Myocyte (in vitro differentiated cells): ENCODE measurements at places on chromosomes 1 and 21.

DNA sequence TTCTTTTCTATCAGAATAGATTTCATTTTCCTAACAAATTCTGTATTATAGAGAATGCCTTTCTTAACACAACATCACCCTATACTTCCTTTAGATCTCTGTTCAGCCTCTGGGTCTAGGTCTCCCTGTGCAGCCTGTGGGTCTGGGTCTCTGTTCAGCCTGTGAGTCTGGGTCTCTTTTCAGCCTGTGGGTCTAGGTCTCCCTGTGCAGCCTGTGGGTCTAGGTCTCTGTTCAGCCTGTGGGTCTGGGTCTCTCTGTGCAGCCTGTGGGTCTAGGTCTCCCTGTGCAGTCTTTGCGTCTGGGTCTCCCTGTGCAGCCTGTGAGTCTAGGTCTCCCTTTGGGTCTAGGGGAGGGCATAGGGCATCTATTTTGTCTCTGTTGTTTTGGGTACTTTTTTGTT is 59.6 kb upstream of the DIP2A start:
- DNase-seq: no peak

DNA sequence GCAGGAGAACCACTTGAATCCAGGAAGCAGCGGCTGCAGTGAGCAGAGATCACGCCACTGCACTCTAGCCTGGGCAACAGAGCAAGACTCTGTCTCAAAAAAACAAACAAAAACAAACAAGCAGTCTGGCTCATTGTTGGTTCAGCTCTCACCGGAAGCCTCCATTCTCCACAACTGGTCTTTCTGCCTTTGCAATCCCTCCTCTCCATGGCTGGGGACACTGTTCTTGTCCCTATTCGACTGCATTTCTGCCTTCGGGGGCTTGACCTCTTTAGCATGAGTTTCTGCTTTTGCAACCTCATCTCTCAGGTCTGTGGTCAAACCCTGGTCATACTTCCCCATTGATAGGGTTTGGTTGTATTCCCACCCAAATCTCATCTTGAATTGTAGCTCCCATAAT is 216.3 kb upstream of the NR5A2 start:
- no peak for DNase-seq

DNA sequence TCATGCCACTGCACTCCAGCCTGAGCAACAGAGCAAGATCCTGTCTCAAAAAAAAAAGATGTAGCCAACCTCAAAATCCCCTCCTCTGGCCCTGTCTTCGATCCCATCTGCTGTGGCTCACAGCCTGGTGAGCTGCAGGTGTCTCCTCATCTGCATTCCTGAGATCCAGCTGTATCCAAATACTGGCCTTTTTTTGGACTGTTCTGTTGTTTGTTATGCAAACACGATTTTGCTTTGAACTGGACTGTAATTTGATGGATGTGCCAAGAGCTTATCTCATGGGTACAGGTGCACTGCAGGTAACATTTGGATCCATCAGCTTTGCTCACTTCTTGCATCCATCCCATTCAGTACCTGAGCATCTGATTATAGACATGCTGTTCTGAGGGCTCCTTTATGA is 14.1 kb upstream of the FAM43B start:
- DNase-seq: no peak

- DNase-seq: no peak
Measured at GRCh38 chr1:163072658-163073057, 3.5 kb downstream of the RGS4 start.

GRCh38 chr1:77283701-77284425 is 2.0 kb downstream of the AK5 start:
- no peak for DNase-seq

DNA sequence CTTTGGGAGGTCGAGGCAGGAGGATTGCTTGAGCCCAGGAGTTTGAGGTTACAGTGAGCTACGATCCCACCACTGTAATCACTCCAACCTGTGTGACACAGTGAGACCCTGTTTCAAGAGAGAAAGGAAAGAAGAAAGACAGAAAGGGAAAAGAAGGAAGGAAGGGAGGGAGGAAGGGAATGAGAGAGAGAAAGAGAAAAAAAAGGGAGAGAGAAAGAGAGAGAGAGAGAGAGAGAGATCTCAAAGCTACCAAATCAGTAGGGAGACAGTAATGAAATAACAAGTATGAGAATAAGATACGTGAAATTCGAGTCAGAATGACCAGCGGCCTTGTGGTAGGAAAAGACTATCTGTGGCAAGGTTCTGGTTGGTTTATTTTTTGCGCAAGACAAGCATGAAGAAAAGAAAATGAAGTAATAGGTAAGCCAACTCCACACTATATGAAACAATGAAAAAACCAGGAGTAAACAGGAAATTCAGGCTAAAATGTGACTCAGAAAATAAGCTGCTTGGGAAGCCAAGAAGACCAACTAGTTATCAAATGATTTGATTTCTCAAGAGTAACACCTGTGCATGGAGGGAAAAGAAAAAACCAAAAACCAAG is 8.9 kb downstream of the MTF1 start:
- no peak for DNase-seq

- no peak for DNase-seq
Measured at GRCh38 chr1:183467687-183468086, 4.6 kb upstream of the SMG7 start.

- no peak for DNase-seq
Measured at GRCh38 chr1:174997041-174997440, 2.7 kb upstream of the CACYBP start.

GRCh38 chr1:83102630-83103071 is 896.3 kb downstream of the TTLL7 start:
- DNase-seq: peak; percentile 50

GRCh38 chr1:53327182-53327913 is 522 bp downstream of the LRP8 start:
- DNase-seq: peak; percentile 25

DNA sequence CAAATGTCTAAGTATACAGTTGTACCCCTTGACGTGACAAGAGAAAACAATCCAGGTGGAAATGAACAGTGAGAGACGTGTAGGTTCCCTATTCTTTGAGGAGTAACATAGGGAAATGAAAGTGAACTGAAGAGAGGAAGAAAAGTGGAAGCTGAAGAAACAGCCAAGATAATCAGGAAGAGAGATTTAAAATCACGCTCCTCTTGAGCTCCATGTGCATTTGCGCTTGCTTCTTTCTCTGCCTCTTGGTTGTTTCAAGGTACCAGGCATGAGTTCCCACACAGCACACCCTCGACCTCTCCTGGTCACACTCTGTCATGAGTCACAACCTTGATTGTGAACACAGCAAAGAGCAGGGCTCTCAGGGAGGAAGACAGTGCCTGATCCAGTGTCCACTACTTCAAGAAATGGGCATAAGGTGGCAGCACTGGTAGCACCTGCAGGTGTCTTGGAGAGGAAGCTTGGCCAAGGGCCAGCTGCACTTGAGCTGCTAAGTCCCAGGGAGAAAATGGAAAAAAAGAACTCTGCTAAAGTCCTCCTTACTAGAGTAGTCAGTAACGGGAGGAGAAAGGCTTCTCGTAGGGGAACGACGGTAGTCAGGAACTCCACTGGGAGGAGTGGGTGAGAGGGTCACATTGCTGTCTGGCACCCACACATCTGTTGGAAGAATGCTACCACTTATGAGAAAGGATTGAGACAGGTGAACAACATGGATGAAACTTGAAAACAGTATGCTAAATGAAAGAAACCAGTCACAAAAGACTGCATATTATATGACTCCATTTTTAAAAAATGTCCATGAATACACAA is 18.3 kb upstream of the ARID1A start:
- peak; percentile 77 for DNase-seq

DNA sequence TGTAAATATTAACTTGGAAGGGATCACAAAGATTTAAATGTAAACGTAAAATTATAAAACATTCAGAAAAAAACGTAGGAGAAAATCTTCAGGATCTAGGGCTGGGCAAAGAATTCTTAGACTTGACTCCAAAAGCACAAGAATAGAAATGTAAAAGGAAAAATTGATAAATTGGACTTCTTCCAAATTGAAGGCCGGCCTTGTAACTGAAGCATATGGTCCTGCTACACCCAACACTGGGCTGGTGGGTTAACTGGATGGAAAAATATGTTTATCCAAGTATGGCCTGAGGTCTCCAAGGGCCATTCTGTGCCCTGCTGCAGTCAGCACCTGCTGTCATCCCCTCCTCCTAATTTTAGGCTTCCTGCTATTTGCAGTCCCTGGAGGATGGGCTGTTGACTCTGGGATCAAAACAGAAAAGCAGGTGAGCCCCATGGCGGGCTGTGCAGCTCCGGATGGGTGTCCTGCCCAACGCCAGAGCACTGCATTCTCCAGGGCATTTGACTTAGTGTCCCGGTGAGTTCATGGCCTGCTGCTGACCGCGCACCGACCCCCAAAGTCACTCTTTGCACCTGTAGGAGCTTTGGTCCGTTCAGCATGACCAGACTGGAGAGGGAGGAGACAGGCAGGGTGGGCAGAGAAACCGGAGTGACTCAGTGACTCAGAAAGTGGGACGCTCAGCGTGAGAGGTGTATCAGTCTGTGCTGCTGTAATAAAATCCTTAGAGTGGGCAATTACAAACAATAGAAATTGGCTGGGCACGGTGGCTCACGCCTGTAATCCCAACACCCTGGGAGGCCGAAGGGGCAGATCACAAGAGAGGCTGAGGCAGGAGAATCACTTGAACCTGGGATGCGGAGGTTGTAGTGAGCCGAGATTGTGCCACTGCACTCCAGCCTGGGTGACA is 6.1 kb upstream of the AIRE start:
- DNase-seq: peak; percentile 61

- DNase-seq: peak; percentile 68
Measured at GRCh38 chr21:34889320-34889675, 159.8 kb downstream of the RUNX1 start.

GRCh38 chr1:78075621-78076020 is 29.9 kb downstream of the GIPC2 start:
- no peak for DNase-seq

- no peak for DNase-seq
Measured at GRCh38 chr21:21661741-21662140, 663.5 kb downstream of the NCAM2 start.

- no peak for DNase-seq
Measured at GRCh38 chr1:25544243-25544764, 898 bp downstream of the LDLRAP1 start.

DNA sequence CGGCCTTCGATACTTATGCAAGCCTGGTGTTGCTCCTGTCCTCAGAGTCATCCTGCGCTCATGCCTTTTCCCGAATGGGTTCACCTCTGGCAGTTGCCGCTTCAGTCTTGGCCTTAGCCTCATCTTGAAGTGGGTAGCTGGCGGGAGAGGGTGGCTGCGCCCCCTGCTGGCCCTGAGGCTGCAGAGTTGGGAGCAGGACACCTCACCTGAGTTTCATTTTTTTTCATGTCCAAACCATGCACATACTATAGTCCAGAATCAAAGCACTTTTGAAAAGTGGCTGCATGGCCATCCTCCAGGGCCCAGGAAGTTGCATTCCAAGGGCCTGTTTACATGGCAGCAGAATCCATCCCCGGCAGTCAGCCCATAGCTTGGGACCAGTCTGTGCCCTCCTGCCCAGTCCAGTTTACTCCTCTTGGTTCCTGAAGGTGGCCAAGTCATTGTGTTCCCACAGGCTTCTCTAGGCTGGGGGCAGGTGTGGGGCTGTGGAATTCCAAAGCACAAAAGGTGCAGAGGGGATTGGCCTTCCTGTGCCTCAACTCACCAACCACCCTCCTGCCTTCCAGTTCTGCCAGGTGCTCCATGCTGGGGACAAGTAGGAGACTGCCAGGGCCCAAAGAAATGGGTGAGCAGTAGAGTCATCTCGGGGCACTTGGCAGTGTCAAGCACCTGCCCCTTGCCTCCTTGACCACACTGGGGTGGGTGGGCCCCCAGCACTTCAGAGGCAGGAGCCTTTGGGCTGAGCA is 44.0 kb downstream of the YARS1 start:
- DNase-seq: peak; percentile 77

GRCh38 chr1:56553046-56553445 is 26.3 kb downstream of the PLPP3 start:
- no peak for DNase-seq

DNA sequence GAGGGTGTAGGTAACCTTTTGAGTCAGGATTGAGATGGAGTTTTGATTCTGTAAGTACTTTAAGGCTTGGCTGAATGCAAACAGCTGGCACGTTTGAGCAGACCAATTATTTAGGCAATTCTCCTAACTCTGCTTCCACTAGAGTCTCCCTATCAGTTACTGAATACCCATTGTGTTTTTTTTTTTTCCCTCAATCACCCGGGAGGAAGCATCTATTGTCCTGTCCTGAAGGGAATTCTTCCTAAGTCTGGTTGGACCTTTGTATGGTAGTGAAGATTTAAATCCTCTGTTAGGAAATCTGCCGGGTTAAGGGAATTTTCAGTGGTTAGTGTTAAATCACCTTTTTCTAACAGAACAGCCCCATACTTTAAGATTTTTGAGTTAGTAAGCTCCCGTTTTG is 571.2 kb upstream of the USP24 start:
- no peak for DNase-seq

DNA sequence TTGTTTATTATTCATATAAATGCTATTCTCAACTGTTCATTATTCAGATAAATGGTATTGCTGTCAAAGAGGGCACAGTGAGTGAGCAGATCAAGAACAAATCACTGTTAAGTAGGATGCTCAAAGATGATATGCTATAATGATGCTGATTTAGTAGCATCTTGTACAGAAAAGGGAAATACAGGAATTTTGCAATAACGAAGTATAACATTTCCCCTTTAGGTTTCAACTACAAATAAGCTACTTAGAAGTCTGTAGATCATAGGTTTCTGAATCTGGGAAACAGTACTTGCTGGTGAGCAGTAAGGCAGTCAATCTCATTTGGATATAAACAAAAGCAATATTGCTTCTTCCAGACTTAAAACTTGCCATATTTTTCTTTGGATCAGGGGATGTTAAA is 27.3 kb upstream of the RCOR3 start:
- DNase-seq: no peak

DNA sequence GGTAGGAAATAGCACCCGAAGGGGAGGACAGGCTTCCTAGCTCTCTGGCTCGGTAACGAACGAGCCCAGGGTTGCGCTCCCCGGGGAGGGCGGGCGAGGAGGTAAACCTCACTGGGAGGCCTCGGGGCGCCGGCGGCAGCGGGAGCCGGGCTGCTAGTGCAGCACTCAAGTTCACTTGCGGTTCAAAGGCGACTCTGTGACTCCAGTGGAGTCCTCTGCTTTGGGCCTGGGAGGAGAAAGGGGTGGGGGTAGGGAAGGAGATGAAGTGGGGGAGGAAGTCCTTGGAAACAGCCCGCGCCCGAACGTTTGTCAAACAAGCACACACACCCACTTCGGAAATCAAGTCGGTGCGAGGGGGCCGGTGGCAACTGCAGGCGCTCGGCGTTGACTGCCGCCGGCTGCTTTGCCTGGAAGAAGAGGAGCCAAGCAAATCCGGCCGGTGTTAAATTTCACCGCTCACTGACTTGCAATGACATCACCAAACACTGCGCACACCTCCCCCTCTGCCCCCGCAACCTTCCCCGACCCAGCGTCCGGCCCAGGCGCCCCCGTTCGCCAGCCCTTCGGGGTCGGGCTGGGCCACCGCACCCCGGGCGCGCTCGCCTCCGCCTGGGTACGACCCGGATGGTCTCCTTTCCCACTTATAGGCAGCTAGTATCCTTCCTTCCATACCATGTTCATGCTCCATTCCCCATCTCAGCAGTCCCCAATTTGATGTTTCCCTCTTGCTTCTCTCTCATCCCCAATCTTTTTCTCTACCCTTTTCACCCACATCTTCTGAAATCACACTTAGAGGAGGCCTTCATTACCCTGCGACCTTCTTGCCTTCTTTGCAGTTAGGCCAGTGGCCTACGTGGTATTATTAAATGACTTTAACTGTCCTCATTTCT is at the start of gene COL24A1:
Gene COL24A1 (minus strand): TSS at position 207 of the 890 bp plus-strand sequence. CDS start 376 bp downstream, outside the sequence.
- peak; percentile 55 for DNase-seq
